ENCODE measurements at places on chromosomes 2 and 18.

DNA sequence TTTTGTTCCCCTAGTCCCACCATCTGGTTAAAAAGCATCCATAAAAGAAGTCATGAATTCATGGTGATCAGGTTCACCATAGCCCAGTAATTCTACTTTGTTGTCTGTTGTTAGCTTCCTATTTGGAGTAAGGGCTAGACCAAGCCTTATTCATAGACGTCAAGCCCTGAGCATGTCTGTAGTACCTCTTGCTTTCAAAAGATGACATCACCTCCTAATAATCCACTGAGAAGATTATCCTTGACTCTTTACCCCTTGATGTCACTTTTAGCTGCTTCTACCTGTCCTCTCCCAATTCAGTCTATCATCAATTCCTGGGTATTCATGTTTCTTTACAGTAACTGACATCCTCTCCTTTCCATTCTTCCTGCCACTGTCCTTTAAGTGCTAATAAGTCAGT, 90.1 kb downstream of the EML6 start:
- DNase-seq, result no peak

GRCh38 chr2:175926272-175926671, 75.8 kb downstream of the LNPK start:
- DNase-seq, result no peak

DNA sequence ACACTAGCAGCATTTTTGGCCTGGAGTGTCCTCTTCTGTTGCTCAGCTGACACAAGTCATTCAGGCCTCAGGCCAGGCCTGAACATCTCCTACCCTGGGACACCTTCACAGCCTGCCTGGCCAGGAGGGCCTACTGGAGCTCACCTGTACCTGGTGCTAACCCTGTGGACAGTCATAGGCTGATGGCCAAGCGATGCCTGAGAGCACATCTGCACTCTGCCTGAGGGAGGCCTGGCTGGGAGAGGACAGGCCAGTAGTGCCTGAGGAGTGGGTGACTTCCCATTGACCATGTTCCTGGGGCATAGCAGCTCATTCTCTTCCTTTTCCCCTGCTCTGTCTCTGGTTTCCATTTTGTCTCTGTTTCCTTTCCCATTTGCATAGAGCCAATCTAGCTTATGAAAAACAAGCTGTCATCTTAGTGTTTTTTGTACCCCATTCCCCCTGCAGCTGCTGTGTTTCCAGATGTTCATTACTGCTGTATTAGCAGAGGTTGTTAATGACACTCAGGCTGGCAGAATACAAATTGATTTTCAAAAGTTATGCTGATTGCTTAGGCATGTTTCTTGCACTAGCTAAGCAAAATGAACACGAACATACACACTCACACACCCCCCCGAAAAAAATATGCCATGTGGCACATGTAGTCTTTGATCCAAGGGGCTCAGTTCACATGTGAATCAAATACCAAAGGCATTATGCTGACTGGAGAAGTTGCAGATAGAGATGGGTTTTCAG, 149.7 kb upstream of the HS6ST1 start:
- no peak for DNase-seq

DNA sequence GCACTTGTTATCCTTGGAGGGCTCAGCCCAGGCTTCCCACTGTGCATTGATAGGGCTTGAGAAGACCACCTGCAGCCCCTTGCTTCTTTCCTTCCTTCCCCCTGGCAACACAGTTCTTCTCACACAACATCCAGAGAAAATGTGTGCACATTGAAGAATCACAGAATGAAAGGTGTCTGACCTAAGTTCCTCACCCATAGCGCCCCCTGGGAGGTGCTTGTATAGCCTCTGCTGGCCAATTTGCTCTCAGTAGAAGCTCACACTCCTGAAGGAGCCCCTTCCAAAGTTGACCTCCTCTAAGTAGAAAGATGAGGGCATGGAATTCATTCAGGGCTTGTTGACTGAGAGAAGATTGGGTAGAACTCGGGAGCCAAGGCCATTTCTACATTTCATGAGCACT, 758.4 kb upstream of the KLHL29 start:
- DNase-seq, result no peak

DNA sequence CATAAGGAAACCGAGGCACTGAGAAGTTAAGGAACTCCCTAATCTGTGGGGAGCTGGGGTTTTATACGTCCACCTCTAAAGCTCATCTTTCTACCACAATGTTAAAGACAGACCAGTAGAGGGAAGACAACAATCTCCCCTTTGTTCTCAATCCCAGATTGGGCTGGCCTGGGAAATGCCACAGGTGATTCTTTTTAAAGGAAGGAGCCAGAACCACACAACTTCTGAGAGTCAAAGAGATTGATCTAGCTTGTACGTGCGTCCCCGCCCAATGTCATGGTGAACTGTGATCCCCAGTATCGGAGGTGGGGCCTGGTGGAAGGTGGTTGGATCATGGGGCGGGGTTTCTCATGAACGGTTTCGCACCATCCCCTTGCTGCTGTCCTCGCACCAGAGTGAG, 81.8 kb upstream of the LCLAT1 start:
- no peak for DNase-seq

- no peak for DNase-seq
Measured at GRCh38 chr2:99602476-99602875, 112.7 kb upstream of the REV1 start.

DNA sequence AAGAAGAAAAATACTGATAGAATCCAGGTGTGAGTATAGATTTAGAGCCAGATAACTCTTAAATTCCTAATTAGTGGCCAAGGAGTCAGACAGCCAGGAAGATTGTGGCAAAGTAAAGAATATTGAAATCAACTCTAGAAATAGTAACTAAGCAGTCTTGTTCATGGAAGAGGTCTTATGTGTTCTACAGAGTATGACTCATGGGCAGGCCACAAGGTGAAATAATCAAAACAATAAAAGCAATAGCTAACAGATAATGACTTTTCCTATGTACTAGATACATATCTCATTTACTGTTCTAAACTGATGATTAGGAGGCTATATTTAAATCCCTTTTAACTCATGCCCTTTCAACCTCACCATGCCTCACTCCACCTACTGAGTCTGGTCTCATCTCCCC, 227.4 kb upstream of the COL3A1 start:
- no peak for DNase-seq

- DNase-seq, result no peak
Measured at GRCh38 chr2:123566291-123566946, 458.7 kb upstream of the CNTNAP5 start.

DNA sequence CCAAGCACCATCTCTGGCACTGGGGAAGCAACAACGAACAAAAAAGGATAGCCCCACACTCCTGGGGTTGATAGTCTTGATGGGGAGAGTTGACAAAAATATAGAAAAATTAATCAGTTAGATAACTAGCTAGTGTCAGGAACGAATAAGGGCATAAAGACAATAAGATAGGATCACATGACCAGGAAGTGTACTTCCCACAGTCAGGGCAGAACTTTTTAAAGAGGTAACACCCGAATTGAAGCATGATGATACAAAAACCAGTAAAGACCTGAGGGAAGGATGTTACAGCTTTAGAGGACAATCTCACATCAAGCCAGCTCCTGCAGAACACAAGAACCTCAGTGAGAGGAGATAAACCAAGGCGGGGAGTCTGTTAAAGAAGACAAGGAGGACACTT, 295.4 kb upstream of the CRIM1 start:
- DNase-seq, result no peak

- DNase-seq, result no peak
Measured at GRCh38 chr2:162233197-162233596, 10.0 kb downstream of the FAP start.

GRCh38 chr18:45353530-45353929, 261.7 kb upstream of the SLC14A2 start:
- no peak for DNase-seq

DNA sequence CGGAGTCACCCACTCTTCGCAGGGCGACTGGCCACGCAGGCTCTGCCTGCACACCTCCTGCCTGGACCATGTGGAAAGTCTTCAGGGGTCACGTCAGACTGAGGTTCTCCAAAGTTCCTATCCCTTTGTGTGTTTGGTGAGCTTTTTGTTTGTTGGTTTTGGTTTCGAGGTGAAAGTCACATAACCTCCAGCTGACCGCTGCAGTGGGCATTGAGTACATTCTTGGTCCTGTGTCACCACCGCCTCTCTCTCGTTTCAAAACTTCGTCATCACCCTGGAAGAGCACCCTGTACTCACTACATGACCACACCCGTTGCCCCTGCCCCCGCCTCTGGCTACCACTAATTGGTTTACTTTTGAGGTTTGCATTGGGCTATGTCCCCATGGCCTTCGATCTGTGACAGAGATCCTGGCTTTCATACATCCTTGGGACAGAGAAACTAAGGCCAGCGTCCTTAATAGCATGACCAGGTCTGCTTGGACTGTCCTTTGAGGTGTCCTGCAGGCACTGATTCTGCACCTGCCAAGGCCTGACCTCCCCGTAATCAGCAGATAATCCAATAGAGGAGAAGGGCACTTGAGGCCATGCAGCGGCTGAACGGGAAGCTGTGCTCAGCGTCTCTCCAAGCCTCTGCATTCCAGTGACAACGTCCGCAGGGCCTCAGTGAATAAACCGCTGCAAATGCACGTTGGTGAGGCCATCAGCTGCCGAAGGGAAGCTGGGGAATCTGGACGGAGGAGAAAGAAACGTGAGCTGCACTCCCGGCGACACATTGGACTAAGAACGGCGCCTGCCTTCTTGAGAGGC, 46.8 kb downstream of the SH3BP4 start:
- DNase-seq, result no peak

GRCh38 chr18:9240270-9240669, 94.3 kb upstream of the TWSG1 start:
- DNase-seq, result no peak

- DNase-seq, result no peak
Measured at GRCh38 chr2:55073000-55073983, 23.0 kb upstream of the RTN4 start.

- no peak for DNase-seq
Measured at GRCh38 chr2:120437604-120438000, 91.7 kb downstream of the INHBB start.

DNA sequence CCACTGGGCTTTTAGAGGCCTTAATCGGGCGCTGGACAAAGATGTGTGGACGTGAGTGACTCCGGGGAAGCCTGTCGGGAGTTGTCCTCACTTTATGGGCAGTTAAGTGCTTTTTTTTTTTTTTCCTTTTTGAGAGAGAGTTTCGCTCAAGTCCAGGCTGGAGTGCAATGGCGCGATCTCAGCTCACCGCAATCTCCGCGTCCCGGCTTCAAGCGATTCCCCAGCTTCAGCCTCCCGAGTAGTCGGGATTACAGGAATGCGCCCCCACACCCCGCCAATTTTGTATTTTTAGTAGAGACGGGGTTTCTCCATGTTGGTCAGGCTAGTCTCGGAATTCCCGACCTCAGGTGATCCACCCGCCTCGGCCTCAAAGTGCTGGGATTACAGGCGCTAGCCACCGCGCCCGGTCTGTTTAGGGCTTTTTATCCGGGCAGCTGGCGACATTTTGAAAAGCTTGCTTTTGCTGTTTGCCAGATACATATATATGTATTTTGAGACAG, 1.5 kb downstream of the MSH6 start:
- DNase-seq, result no peak

DNA sequence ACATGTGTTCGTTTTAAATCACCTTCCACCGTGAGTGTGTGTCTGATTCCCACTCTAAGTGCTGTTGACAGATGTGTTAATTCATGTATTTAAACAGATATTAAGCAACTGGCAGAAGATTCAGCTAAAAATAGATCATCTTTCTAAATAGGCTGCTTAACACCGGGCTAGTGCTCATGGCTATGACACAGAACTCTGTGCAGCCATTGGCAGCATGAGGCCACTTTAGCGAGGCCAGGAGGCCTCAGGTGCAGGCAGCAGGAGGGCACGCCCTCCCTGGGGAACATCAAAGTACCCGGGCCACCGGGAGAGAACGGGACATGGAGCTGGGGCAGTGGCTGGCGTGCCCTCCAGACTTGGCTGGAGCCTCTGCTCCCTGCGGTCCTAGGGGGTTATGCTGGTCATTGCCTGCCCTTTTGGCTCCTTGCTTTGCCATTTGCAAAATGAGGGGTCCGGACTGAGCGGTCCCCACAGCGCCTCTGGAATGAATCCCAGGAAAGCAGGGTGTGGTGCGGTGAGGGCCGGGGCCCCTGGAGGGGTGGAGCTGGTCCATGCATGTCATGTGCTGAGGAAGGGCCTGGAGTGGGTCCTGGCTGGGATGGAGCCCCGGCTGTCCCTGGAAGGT, 62.8 kb upstream of the HDAC4 start:
- DNase-seq, result no peak

- no peak for DNase-seq
Measured at GRCh38 chr2:148948868-148949267, 73.8 kb downstream of the KIF5C start.

DNA sequence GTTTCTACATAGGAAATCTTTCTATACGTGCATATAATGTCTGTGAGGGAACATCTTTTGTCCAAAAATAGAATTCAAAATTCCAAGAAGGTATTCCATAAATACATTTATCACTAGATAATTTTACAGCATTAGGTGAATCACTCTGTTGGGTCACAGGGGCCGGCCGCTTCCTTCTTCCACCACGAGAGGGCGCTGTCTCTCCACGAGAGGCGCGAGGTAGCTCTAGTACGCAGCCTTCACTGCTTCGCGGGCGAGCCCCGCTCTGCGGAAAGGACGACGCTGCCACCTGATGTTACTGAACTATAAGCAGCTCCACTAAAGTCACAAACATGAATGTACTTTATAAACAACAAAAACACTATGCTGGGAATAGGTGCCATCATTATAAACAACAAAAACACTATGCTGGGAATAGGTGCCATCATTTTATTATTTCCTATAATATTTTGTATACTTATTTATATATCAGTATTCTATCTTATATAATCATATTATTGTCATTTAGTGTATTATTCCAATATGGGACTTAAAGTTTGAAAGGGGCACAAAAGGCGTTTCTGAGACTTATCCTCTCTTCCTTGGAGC, 69.4 kb upstream of the REV1 start:
- DNase-seq, result peak; percentile 66

GRCh38 chr18:79914614-79915160, 36.8 kb downstream of the SLC66A2 start:
- no peak for DNase-seq

DNA sequence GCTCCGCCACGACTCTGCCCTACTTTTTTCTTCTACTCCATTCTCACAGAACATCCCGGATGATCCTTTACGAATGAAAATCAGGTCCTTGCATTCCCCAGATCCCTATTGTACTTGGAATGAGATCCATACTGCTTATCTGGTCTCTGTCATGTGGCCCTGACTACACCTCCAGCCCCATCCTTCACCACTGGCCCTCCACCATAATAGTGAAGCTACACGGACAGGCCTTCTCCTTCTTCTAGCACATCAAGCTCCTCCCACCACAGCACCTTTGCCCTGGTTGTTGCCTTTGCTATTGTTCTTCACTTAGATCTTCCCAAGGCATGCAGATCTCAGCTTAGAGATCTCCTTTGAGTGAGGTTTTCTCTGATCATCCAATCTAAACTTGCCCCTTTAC, 20.1 kb upstream of the RMDN2 start:
- DNase-seq, result no peak

DNA sequence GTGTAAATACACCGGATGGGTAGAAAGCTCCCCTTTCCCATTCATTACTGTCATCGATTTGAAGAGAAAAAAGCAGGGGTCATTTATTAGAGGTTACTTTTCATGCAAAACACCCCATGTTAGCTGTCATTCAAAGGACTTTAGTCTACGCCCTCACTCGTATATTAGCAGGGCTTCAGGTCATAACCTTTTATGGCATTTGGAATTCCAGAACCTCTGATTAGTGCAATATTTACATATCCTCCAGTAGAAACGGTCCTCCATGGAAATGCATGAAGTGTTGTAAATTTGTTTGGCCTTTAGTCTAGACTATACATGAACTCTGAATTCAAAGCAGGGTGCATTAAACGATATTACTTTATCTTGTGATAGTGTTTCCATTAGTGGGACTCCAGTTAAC, 180.5 kb downstream of the ZNF516 start:
- DNase-seq, result no peak

- DNase-seq, result no peak
Measured at GRCh38 chr2:10544252-10544651, 96.1 kb upstream of the ODC1 start.

Measured in stimulated activated CD4-positive, alpha-beta T cell treated with anti-CD3 and anti-CD28 coated beads, Interleukin-1b, Interleukin-23, amount 100 ng/mL, for 1 hour (primary cell).